ENCODE measurements at places on chromosomes 1 and 21.

DNA sequence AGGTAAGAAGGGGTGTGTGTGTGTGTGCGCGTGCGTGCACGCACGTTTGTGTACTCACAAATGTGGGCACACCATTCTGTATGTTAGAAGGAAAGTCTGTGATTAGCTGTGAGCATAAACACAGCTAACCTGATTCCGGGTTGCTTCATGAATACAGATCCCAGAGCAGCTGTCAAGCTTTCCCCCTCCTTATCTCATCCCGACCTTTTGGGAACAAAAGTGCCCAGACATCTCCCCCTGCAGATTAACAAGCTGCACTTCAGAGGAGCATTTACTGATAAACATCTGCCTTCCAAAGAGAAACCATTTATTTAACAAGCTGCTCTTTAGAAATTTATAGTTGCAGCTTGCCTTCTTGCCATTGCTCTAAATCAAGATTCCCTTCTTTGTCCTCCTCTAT is 97.0 kb downstream of the MT1HL1 start:
- DNase-seq = no peak

- DNase-seq = no peak
Observed at GRCh38 chr21:29989634-29990234, 49.9 kb upstream of the GRIK1 start.

- DNase-seq = no peak
Observed at GRCh38 chr1:35691571-35692220, 27.0 kb downstream of the C1orf216 start.

GRCh38 chr1:243672539-243673074 is 177.4 kb downstream of the AKT3 start:
- no peak for DNase-seq

DNA sequence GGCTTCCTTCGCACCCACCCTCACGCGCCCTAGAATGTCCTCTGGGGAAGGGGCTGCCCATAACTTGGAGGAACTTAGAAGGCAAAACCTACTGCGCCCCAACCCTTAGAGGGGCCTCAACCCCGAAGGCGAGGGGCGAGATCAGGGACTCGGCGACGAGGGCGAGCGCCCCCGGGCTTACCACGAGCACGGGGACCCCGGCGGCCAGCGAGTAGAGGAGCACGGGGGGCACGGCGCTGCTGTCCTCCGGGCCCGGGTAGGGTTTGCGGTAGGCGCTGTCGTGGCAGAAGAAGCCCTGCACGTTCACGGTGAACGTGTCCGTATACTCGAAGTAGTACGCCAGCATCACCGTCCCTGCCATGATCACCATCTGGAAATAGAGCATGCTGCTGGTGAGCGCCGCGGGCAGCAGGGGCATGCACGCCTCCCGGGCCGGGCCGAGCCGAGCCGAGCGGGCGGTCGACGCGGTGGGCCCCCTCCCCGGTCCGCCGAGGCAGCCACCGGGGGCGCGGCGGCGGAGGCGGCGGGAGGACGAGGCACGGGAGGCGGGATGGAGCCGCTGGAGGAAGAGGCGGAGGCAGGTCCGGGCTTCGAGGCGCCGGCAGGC is 304 bp downstream of the PLPPR5 start:
- DNase-seq = no peak

GRCh38 chr1:155324717-155325602 is 4.3 kb downstream of the RUSC1 start:
- DNase-seq = peak; percentile 42

- no peak for DNase-seq
Observed at GRCh38 chr21:25569711-25570110, 37.6 kb downstream of the MRPL39 start.

GRCh38 chr1:160718210-160718609 is 6.6 kb upstream of the CD48 start:
- no peak for DNase-seq

All from GM06990 (cell line).